Activated CD8-positive, alpha-beta memory T cell treated with anti-CD3 and anti-CD28 coated beads for 4 hours (primary cell): ENCODE measurements at places on chromosomes 6 and 20.

DNA sequence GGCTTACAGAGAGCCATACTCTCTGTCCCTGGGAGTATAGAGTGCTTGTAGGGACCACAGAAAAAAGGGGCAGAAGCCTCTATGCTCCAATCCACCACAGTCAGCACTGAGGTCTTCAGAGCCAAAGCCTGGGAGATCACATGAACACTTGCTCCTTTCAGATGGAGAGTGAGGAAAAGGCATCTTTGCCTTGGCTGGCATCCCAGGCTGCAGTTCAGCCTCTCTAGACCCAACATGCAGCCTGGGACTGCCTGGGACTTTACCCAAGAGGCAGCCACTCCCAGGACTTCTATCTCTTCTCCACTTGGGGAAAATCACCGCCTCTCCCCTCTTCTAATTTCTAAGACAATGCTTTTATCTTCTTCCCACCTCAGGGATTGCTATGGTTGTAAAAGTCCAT is 46.5 kb upstream of the MYLIP start:
- no peak for DNase-seq

GRCh38 chr6:6686748-6687601 is 98.5 kb downstream of the LY86 start:
- DNase-seq, result no peak

- DNase-seq, result peak; percentile 21
Observed at GRCh38 chr20:5039255-5039657, 37.9 kb upstream of the SLC23A2 start.

DNA sequence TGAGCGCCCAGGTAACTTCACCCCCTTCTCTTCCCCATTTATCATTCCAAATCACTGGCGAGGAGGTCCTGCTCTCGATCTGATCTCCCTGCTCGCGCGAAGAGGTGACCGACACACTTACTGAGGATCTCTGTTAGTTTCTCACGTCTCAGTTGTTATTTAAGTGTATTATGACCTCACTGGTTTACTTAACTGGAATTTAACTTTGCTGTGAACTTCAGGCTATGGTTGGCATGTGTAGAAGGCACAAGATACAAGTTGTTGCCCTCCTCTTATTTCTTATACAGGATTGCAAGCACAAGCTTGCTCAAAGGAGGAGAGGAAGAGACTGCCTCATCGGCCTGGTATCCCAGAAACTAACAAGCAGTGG is 1.2 kb downstream of the RNF217 start:
- no peak for DNase-seq

GRCh38 chr20:56788041-56788670 is 159.1 kb downstream of the TFAP2C start:
- DNase-seq, result no peak

DNA sequence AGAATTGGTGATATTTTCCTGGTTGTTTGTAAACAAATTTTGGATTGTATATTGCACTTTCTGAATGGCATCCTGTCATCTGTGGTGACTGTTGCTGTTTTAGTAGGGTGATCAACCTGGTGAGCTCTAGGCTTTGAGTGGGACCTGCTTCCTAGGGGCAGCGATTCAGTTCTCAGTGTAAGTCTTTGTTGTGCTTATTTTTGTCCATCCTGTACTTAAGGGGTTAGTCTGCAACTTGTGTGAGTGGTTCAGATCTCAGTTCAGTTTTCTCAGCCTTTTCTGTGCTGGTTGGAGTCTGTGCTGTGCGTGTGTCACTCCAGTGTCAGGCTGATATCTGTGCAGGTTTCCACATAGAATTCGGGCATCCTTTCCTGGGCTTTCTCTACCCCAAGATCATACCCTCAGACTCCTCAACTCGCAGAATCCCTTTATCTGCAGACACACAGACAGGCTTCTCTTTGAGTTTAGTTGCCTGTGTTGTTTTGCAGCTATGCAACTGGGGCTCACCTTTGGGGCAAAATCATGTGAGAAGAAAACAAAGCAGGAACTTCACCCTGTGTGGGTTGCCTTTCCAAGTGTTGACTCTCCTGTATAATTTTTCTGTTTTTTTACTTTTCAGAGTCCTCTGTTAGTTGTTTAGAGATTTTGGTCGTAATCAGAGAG is 177.7 kb downstream of the FARS2 start:
- DNase-seq, result no peak

GRCh38 chr6:155125906-155126305 is 130.8 kb downstream of the TIAM2 start:
- no peak for DNase-seq

- no peak for DNase-seq
Observed at GRCh38 chr6:41497994-41498393, 48.2 kb upstream of the FOXP4 start.

DNA sequence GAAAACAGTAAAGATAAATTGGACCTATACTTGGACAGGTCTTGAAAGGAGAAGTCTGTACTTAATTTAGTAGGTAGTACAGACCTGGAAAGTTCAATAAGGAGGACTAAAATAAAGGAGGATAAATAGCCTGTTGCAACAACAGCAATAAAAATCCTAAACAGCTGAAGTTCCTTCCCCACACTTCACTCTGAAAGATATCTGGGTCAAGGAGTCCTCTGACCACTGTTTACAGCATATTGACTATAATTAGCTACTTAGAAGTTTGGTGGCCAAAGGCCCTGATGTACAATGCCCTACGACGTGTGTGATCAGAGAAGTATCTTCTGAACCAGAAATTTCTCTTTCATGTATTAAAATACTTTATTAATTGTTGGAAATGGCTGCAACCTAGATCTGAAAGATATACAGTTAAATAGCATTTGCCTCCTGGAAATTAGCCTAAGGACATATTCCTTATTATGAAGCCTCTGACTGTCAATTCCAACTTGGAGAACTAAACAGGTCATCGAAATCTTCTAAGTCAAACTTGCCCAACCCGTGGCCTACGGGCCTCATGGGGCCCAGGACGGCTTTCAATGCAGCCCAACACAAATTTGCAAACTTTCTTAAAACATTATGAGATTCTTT is 82.8 kb downstream of the KIF13A start:
- DNase-seq, result no peak

DNA sequence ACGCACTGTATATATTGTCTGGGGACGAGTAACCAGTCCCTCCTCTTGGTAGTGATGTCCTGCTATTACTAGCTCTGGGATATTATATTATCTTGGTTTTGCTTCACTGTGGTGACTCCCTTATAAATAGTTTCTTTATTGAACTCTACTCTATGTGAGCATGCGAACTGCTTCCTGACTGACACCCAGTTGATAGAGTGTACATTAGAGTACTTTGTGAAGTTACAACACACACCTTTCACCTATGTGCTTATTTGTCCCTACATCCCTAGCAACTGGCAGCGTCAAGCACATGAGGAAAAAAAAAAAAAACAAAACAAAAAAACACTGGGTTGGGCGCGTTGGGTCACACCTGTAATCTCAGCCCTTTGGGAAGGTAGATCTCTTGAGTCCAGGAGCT is 67.3 kb upstream of the TENT5A start:
- no peak for DNase-seq

- no peak for DNase-seq
Observed at GRCh38 chr20:47418069-47418757, 61.7 kb upstream of the ZMYND8 start.

DNA sequence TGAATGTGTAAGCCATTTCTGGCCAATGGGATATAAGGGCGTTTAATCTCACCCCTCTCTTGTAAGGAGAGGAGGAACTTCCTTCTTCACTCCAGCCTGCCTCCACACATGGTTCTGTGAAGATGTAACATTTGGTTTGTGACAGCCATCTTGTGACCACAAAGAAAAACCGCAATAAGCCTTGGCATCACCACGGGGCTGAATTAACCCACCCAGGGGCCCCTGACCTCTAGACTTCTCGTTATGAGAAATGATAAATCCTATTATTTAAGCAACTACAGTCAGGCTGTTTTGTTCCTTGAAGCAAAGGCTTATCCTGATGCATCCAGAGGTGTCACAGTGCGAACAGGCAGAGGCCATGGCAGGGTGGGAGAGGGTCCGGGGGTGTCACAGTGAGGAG is 139.7 kb downstream of the CDC5L start:
- no peak for DNase-seq

DNA sequence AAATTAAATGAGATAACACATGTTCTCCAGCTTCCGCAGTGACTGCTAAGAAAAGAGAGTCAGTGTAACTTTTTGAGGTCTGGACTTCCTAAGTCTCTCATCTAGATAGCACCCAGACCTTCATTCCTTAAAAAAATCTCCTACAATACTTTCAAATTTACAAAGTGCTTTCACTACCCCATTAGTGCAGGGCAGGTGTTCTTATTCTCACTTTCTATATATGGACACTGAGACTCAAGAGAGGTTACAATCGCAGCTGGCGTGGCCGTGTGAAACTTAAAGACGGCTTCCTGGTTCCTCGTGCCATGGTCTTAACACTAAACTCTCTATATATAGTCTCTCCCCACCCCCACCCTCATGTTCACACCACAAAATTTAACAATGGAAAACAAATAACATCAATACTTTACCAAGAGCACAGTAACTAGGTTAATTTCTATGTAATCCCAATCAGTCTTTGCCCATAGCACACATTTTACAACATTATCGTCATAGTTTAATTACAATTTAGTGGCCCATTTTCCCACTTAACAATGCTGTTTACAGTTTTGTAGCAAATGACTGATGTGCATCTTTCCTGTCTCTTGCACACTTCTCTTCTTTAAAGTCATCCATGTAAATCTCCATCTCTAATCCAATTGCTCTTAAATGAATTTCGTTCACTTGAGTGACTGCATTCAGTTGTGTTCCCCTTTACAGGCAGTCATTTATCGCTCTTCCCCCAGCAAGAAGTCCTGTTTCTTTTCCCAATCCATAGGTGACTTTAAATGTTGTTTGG is 78.8 kb upstream of the ARID1B start:
- no peak for DNase-seq

DNA sequence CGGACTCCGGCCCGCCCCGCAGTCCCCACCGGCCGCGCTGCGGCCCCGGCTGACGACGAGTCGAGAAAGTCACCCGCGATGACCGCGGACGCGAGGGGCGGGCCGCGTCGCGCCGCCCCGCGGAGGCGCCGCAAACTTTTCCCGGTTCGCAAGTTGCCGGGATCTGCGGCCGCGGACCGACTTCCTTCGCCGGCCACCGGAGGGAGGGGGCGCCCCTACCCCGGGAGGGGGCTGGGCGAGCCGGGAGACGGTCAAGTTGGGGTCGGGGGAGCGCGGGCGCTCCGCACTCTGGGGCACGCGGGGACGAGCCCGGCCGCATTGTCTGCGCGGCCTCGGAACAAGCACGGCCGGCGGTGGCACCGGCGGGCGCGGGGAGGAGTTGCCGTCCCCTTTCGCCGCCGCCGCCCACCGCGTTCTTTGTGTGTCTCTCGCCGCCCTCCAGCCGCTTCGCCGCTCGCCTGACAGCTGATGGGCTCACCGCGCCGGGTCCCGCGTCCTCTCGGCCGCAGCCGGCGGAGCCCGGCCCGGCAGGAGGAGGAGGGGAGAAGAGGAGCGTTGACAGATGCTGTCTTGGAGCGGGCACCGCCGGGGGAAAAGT is 131.6 kb downstream of the OGFRL1 start:
- no peak for DNase-seq

- DNase-seq, result peak; percentile 53
Observed at GRCh38 chr6:168884646-168885086, 369.0 kb downstream of the THBS2 start.

GRCh38 chr6:133456439-133456838 is 215.3 kb downstream of the EYA4 start:
- DNase-seq, result no peak

GRCh38 chr6:143506199-143506598 is 5.3 kb downstream of the FUCA2 start:
- no peak for DNase-seq

- no peak for DNase-seq
Observed at GRCh38 chr6:142827369-142827768, 117.6 kb downstream of the HIVEP2 start.

GRCh38 chr6:45801471-45802289 is 214.0 kb downstream of the CLIC5 start:
- no peak for DNase-seq

DNA sequence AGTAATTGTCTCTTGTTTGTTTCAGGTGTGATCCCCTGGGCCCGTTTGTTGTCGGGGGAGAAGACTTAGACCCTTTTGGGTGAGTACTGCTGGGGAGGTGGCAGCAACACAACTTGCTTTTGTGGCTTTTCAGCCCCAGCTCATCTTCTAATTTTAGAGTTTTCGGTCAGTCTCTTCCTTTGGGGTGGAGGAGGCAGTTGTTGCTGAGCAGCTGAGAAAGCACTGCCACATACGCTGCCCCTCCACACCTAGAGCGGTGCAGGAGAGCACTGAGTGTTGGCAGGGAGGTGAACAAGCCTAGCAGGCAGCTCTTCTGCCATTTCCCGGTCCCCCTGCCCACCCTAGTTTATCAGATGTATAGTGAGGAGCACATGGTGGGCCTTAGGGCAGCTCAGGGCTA is 21.7 kb downstream of the TMEM74B start:
- DNase-seq, result no peak

GRCh38 chr6:7887278-7887991 is 23.2 kb downstream of the TXNDC5 start:
- no peak for DNase-seq

DNA sequence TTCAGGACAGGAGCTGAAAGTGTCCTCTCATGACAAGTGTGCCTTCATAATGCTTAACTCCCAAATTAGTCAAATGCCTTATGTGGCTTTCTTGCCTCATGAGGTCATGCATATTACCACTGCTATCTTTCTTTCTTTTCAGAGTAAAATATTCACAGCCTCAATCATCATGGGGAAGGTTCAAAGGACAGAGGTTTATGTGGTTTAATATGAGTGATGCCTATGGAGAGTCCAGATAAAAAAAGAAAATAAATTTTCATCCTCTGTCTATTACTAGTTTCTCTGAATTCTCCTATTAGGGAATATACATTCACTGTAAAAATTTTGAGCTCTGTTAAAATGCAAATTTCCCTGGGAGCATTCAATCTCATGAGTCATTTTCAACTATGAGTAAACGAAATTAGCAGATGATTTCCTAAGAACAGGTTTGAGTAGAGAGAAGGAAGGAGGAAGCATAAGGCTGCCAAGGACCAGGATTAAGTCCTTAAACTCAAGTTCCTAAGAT is 396.9 kb upstream of the ADGRB3 start:
- DNase-seq, result no peak

- no peak for DNase-seq
Observed at GRCh38 chr20:58001381-58001780, 227.1 kb downstream of the ANKRD60 start.

GRCh38 chr6:24584382-24584720 is 61.6 kb downstream of the KIAA0319 start:
- DNase-seq, result no peak

DNA sequence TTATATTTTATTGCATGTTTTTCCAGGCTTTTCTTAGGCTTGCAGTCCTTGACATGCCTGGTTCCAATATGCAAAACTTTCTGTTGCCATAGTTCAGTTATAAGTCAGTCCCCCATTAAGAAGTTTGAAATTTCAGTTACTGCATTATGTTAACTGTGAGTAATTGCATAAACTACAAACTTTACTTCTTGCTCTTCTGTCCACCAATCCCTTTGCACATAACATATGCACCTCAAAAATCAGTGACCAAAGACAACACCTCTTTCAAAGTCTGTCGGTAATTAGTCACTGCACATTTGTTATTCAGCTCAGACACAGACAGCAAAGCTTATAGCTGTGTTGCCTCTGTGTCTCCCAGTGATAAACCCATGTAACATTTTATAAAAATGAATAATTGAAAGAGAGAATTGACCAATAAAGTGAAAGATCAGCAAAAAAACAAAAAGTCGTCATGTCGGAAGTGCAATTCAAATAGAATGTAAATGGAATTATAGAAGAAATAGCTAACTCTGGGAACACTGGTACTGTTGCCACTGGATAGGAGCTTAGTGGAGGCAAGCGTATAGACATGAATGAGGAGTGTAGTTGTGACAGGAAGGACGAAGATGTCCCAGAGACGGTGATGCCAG is 50.3 kb upstream of the BTBD3 start:
- no peak for DNase-seq
